ENCODE measurements at places on chromosomes 5 and 9.

DNA sequence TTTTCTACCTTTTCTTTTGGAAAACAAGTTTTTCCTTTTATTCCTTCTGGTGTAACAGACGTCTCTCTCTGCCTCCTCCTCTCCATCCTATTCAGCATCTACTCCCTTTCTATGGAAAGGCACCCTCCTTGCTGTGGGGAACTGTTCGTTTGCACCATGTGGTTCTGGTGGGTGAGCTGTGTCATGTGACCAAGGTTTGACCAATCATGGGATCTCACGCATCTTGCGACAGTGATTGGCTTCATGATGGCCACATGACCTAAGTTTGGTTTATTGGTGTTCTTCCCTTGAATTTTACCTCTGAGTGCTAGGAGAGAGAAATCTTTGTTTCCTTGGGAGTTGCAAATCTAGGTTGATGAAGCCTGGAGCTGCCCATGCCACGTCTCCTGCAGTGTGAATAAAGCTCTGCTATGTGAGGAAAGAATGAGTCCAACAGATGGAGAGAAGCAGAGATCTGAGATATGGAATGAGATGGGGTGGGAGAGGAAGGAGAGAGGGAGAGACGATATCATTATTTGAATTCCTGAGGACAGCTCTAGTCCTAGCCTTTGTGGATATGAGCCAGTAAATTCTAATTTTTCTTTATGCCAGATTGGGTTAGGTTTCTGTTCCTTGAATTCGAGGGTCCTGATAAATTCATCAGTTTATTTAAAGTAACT, 178.8 kb upstream of the IL12B start:
- DNase-seq = no peak

GRCh38 chr5:54965806-54966205, 19.6 kb downstream of the ESM1 start:
- DNase-seq = no peak

GRCh38 chr9:119852390-119852789, 483.2 kb upstream of the BRINP1 start:
- no peak for DNase-seq

GRCh38 chr5:160185626-160186360, 43.5 kb upstream of the FABP6 start:
- peak; percentile 59 for DNase-seq

DNA sequence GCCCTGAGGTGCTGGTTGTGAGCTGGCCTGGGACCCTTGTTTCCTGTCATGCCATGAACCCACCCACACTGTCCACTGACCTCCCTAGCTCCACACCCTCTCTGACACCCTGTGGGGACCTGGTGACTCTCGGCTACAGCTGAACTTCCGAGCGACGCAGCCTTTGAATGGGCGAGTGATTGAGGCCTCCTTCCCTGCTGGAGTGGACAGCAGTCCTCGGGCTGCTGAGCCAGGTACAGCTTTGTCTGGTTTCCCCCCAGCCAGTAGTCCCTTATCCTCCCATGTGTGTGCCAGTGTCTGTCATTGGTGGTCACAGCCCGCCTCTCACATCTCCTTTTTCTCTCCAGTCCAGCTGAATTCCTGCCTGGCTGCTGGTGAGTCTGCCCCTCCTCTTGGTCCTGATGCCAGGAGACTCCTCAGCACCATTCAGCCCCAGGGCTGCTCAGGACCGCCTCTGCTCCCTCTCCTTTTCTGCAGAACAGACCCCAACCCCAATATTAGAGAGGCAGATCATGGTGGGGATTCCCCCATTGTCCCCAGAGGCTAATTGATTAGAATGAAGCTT, 6.1 kb downstream of the CA9 start:
- DNase-seq = no peak

Measured in suppressor macrophage (primary cell).